Stimulated activated CD8-positive, alpha-beta memory T cell treated with anti-CD3 and anti-CD28 coated beads, Interleukin-7, amount 100 ng/mL, for 1 hour (primary cell): ENCODE measurements at places on chromosomes 3 and 15.

DNA sequence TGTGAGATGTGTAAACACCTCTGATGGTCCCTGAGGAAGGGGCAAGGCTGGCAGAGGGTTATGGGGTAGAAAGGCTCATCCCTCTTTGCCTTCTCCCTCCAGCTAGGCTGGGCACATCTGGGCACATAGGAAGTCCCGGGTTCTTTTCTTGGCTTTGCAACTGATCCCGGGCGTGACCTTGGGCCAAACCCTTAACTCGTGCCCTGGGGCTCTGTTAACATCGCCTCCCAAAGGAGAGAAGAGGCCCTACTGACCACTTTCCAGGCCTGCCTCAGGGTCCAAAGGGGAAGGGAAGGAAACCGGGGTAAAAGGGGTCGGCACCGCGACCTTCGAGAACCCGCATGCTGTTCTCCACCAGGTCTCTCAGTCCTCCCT is 549 bp downstream of the C3orf18 start:
- no peak for DNase-seq

- DNase-seq, result no peak
These were observed 394.1 kb downstream of the SOX2 start for GRCh38 chr3:182105875-182106274.

DNA sequence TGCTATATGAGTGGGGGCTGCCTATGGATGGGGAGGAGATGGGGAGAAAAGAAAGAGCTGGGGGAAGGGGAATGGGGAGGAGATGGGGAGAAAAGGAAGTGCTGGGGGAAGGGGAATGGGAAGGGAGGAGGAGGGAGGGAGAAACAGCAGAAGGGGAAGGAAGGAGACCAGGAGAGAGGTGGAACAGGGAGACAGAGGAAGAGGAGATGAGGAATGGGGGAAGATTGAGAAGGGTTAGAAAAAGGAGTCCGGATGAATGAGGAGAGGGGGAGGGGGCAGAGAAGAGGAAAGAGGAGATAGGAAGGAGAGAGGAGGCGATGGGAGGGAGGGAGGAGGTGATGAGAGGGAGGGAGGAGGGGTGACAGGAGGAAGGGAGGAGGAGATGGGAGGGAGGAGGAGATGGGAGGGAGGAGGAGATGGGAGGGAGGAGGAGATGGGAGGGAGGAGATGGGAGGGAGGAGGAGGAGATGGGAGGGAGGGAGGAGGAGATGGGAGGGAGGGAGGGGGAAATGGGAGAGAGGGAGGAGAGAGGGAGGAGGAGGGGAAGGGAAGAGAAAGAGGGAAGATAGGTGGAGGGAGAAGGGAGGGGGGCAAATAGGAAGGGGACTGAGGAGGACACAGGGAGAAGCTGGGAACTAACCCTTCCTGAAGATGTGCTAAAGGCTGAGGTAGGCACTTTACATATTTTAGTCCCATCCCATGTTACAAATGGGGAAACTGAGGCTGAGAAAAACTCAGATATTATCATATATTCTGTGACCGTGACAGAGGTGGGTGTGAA is 6.6 kb upstream of the BCL2L10 start:
- DNase-seq, result no peak

GRCh38 chr3:13365390-13366379 is 54.4 kb downstream of the NUP210 start:
- no peak for DNase-seq

GRCh38 chr15:94584833-94585244 is 353.5 kb downstream of the MCTP2 start:
- peak; percentile 3 for DNase-seq

- no peak for DNase-seq
These were observed 17.8 kb downstream of the PLXNA1 start for GRCh38 chr3:127000761-127001160.

GRCh38 chr15:60718661-60719069 is 239.7 kb upstream of the ICE2 start:
- no peak for DNase-seq

GRCh38 chr3:187734841-187735240 is 10.4 kb downstream of the BCL6 start:
- DNase-seq, result no peak

GRCh38 chr3:65177960-65178376 is 490.2 kb upstream of the ADAMTS9 start:
- DNase-seq, result no peak

GRCh38 chr3:31532587-31533168 is at the start of gene STT3B:
Gene STT3B, plus strand, starts transcription at chr3:31532925. Its CDS starts 74 bp downstream, at chr3:31532999.
- DNase-seq, result peak; percentile 56

DNA sequence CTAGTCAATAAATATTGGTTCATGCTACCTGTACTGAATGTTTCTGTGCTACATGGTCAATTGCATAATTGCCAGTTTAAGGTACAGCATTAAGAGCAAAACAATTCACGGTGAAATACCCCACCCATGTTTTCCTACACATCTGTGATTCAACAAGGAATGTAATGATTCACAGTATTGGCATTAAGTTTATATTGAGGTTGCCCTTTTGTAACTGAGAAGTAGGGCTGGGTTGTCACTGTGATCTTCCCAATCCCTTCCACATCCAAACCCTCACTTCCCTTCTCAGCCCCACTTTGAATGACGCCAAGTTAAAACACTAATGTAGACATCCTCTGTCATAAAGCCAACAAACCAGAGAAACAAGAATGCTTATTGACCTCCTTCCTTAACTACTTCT is 112.0 kb upstream of the TJP1 start:
- DNase-seq, result no peak
